ENCODE measurements at places on chromosomes 5 and 9.
A peak's percentile ranks its signal among the peaks of the same experiment; 100 is the strongest.

GRCh38 chr9:137025517-137025966 lies 2.5 kb downstream of the ABCA2 start:
- DNase-seq: peak; percentile 95

DNA sequence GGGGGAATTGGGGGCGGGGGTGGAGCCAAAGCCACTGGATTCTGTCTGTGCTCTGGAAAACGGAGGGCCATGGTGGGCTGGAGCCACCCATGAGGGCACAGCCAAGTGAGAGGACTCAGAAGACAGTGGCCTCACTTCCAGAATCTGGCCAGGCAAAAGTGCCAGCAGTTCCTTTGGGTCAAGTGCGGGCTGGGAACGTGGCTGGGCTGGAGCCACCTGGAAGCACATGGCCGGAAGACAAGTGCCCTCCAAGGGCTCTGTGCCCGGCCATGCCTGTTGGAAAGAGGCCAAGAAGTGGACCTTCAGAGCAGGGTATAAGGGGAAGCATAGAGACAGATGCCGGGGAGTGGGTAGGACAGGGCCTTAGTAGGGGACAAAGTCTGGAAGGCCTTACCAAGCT lies 11.7 kb upstream of the SH3PXD2B start:
- DNase-seq: no peak

GRCh38 chr5:71680510-71680909 lies 38.6 kb upstream of the CARTPT start:
- no peak for DNase-seq

- DNase-seq: no peak
Observed at GRCh38 chr5:33329891-33330290, 110.9 kb upstream of the TARS1 start.

GRCh38 chr5:160479220-160479619 lies 57.6 kb downstream of the PTTG1 start:
- DNase-seq: no peak

DNA sequence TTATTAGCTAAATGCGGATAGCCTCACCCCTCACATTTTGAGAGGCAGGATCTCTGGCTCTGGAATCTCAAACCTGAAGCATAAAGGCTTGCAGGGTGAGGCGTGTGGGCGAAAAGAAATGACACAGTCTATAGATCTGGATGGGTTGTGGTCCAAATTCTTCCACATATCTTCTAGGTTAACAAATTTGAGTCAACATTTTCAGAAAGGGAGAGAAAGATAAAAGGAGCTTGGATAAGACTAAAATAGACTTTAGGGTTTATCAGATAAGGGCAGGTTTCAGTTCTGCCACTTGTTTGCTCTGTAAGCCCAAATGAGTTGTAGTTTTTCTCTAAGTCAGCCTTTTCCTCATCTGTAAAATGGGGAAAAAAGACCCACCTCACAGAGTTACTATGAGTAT lies 220.9 kb downstream of the TRIM32 start:
- no peak for DNase-seq

- no peak for DNase-seq
Observed at GRCh38 chr5:76679231-76679630, 36.7 kb upstream of the F2R start.

GRCh38 chr5:113489299-113489698 lies 1.0 kb upstream of the MCC start:
- no peak for DNase-seq

DNA sequence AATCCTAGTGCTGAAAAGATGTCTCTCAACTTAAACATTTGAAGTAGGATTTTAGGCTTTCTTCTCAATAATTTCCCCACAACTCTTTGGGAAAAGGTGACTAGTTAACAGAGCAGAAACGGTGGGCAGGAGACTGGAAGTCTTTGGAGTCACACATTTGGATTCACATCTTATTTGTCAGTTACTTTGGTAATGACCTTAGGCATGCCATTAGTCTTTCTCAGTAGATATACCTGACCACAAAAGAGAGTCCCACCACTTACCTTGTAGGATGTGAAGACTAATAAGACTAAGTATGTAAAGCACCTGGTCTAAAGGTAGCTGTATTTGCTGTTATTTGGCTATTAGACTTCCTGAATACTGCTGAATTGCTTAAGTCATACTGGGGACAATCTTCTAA lies 35.4 kb downstream of the DAP start:
- DNase-seq: no peak

GRCh38 chr5:125865166-125865815 lies 557.9 kb upstream of the GRAMD2B start:
- DNase-seq: no peak

DNA sequence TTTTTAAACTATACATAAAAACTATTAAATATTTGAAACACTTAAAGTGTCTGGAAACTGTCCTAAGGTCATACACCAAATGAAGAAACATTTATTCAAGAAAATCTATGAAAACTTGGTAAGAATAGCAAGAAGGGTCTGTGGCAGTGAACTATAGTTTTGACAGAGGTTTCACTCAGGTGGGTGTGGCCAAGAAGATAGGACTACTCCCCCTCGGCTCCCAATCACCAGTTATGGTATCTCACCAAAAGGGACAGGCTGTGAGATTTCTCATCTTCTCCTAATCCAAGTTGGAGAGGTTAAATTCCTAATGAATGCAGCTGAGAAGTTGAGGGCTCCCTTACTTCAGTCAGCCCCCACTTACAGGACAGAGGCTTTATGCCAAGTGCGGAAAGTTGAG lies 2.9 kb downstream of the ARSK start:
- DNase-seq: no peak

GRCh38 chr5:1331861-1332405 lies 13.0 kb downstream of the CLPTM1L start:
- no peak for DNase-seq

DNA sequence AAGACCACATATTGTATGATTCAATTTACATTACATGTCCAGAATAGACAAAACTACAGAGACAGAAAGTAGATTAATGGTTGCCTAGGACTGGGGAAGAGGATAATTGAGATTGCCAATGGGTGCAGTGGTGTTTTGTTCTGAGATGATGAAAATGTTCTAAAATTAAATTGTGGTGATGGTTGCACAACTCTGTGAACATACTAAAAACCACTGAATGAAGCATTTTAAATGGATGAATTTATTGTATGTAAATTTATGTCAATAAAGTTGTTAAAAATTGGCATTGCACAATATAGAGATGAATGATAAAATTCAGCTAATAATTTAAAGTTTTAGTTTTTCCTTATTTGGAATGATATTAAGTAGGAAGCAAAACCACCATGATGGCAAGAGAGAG lies 109.5 kb upstream of the NR4A3 start:
- DNase-seq: no peak

DNA sequence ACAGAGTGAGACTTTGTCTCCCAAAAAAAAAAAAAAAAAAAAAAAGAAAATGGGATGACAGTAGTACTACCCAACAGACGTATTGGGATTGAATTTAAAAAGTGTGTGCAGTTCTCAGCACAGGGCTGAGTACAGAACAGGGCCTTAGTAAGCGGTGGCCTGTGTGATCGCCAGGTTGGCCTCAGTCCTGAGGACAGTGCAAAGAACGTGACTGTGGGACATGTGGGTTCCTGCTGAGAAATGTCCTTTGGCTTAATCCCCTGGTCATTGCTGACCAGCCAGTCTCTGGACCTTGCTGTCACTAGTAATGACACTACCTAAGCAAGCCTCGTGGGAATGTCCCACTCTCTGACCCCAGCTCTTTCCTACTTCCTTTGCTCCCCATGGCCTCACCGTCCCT lies 13.3 kb downstream of the GTF3C5 start:
- DNase-seq: no peak

- no peak for DNase-seq
Observed at GRCh38 chr5:159965031-159965837, 43.7 kb upstream of the TTC1 start.

- no peak for DNase-seq
Observed at GRCh38 chr9:109780453-109781033, 545 bp downstream of the PALM2AKAP2 start.

- DNase-seq: peak; percentile 8
Observed at GRCh38 chr9:31590091-31590490, 794.4 kb upstream of the ACO1 start.

GRCh38 chr5:9212605-9213004 lies 333.3 kb downstream of the SEMA5A start:
- no peak for DNase-seq

DNA sequence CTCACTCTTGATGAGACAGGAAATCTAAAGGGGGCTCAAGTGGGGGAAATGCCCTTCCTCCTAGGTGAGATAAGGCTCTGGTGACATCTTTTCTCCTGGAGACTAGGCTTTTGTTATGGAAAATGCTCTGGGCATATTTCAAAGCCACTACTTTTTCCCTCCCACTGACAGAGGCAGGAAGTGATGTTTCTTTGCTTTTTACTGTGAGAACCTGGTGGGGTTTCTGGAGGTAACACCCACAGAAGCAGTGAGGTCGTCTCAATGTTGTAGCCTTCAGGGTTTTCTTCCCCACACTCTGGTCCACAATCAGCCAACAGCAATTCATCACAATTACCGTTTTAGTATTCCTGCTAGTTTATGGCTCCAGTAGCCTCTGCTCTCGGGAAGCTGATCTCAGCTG lies 41.4 kb upstream of the FAM240B start:
- DNase-seq: no peak

DNA sequence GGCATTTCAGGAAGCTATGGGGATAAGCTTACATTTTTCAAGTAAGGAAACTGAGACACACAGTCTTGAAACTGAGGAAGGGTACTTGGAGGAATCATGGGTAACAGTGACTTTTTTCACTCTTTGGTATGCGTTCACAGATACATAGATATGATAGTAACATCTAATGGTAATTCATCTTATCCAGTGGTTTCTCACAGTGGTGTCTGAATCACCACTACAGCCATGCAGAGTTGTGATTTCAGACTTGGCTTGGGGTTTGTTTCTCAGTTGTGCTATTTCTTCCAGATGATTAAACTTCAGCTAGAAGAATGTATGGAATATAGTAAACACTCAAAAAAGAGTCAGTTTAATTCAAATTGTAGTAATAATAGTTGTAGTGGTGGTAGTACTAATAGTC lies 239.1 kb upstream of the NUDT12 start:
- DNase-seq: no peak

- no peak for DNase-seq
Observed at GRCh38 chr5:175685701-175686350, 28.0 kb downstream of the HRH2 start.

DNA sequence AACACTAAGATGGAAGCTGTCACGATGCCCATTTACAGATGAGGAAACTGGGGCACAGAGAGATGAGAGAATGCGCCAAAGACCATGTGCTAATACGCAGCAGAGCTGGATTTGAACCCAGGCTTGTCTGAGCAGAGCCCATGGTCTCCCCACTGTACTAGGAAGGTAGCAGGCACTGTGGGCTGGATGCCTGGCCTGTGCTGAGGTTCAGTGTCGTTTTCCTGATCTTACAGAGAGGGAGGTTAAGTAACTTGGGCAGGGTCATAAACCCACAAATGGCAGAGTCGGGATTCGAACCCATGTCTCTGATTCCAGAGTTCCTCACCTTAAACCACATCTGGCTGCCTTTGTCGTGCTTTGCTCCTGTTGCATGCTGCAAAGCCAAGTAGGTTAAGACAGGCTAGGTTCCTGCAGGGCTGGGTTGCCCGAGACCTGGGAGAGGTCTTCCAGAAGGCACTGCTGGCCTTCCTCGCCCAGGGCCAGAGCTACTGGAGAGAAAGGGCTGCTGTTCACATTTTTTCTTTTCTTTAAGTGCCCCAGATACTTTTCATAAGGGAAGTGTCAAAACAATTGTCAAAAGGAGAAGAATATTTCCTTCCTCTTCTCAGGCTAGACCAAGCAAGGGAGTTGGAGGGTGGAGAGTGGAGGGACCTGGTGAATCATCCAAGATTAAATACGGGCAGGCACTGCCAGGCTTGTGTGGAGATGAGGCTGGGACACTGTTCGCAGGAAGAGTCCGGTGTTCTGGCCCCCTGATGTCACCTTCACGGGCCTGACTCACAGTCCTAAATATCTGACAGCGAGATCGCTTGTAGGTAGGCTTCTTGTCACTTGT lies 3.2 kb downstream of the NEK6 start:
- no peak for DNase-seq

- no peak for DNase-seq
Observed at GRCh38 chr5:65952259-65952658, 25.9 kb downstream of the ERBIN start.

- DNase-seq: no peak
Observed at GRCh38 chr9:105712773-105713172, 18.4 kb downstream of the TMEM38B start.

DNA sequence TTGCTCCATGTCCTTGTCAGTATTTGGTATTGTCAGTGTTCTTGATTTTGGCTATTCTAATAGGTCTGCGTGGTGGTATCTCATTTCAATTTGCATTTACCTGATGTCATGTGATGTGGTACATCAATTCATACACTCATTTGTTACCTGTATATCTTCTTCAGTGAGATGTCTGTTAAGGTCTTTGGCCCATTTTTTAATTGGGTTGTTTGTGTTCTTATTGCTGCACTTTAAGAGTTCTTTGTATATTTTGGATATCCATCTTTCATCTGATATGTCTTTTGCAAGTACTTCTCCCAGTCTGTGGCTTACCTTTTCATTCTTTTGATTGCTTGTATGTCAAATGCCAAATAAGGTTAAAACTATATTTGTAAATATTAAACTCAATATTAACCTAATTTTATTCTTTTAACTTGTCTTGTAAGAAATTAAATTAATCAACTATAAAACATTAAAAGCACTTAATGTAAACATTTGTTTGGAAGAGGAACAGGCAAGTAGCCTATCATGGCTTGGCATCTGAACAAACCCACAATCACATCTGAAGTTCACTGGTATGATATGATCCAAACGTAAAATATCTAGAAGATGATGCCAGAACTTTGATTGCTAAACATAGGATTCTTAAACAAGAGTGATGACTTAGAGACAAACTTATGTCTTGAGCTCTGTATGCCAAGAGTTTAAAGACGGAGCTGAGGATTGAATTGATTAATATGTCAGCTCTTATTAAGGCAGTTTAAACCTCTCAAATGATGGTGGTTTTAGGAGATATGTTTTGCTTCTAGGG lies 587.3 kb downstream of the ANXA1 start:
- no peak for DNase-seq

GRCh38 chr5:105413406-105413990 lies 1850.9 kb upstream of the NUDT12 start:
- no peak for DNase-seq

- DNase-seq: no peak
Observed at GRCh38 chr9:134431626-134432025, 105.4 kb downstream of the RXRA start.

- peak; percentile 19 for DNase-seq
Observed at GRCh38 chr9:74379718-74380117, 117.4 kb upstream of the RORB start.

- no peak for DNase-seq
Observed at GRCh38 chr9:105392531-105392930, 55.3 kb upstream of the FSD1L start.

- DNase-seq: no peak
Observed at GRCh38 chr5:155833287-155833686, 493.7 kb upstream of the SGCD start.
